ENCODE measurements at places on chromosomes 16 and 17.

GRCh38 chr17:4720787-4721186 lies 10.4 kb downstream of the ARRB2 start:
- no peak for DNase-seq

DNA sequence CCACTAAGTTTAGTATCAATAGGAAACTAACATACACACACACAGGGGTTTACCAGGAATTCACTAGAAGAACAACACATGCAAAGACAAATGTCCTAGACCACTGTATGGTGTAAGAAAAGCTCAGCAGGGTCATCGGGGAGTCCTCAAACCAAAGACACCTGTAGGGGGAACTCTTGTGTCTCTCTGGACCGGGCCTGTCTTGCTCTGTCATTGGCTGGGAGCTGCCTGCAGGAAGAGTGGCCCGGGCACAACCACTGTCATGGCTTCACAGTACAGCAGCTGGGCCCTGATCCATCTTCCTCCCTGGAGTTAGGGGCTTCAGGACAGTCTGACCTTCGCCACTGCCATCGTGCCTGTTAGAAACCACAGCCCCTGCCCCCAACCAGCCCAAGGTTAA lies 263.6 kb upstream of the DYNLRB2 start:
- no peak for DNase-seq

- no peak for DNase-seq
These were observed 10.0 kb upstream of the KATNB1 start for GRCh38 chr16:57725554-57725953.

GRCh38 chr17:32741381-32741780 lies 135.5 kb downstream of the MYO1D start:
- no peak for DNase-seq

DNA sequence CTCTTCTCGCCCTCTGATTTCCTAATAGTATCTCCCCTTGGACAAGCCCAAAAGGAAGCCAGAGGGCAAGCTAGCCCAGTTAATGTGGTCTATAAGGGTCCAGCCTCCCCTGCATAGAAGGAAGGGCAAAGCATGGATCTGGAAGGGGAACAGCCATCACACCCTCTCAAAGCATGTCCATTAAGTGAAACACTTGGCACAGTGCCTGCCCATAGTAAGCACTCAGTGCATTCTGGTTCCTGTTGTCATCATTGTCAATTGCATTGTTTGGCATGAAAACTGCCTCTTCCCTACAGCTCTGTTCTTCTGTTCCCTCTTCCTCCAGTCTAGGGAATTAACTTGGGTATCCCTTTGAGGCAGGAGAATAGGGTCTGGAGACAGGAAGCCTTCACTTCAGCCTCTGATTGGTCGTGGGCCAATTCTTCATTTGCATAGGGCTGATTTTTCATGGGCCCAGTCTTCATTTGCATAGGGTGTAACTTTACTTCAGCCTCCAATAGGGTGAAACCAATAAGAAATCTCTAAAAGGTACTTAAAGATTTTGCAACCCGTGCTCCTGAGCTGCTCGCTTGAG lies 81.4 kb downstream of the C17orf67 start:
- no peak for DNase-seq

GRCh38 chr17:10022416-10022815 lies 117.3 kb upstream of the RCVRN start:
- no peak for DNase-seq

DNA sequence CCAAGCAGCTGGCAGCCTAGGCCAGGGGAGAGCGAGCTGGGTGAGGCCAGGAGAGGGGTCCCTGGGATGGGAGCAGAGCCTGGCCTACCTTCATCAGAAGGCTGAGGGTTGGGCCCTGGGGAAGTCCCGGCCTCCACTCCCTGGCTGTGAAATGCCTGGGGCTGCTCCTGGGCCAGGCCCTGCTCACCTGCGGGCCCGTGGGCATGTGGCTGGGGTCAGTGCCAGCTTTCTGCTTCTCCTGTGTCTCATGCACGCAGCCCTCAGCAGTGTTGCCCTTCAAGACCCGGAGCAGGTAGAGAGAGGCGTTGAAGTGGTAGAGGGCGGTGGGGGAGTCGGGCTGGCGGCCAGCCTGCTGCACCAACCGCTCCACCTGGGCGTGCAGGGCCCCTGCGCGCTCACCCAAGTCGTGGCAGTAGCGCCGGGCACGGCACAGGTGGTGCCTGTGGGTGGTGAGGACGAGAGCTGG lies 12.4 kb downstream of the MYBBP1A start:
- DNase-seq = peak; percentile 18

- DNase-seq = no peak
These were observed 20.1 kb downstream of the MINK1 start for GRCh38 chr17:4853208-4853671.

GRCh38 chr16:23679274-23679985 lies 741 bp downstream of the PLK1 start:
- no peak for DNase-seq

- peak; percentile 44 for DNase-seq
These were observed 30.8 kb downstream of the USP10 start for GRCh38 chr16:84730406-84731106.

DNA sequence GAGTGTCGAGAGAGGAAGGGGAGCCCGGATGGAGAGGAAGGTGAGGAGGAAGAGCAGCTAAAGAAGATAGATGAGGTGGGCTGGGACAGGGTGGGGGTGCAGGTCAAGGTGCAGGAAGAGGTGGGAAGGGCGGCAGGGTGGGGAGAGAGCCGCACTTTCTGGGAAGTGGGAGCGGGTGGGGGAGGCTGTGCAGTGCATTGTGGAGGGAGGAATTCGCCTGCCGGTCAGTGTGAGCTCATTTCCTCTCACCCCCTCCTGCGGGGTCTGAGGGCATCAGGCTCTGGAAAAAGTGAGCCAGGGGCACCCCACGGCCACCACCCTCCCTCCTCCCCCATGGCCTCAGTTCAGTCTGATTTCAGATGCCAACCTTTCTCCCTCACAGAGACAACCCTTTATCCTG lies 2.5 kb upstream of the ARHGAP23 start:
- DNase-seq = no peak

DNA sequence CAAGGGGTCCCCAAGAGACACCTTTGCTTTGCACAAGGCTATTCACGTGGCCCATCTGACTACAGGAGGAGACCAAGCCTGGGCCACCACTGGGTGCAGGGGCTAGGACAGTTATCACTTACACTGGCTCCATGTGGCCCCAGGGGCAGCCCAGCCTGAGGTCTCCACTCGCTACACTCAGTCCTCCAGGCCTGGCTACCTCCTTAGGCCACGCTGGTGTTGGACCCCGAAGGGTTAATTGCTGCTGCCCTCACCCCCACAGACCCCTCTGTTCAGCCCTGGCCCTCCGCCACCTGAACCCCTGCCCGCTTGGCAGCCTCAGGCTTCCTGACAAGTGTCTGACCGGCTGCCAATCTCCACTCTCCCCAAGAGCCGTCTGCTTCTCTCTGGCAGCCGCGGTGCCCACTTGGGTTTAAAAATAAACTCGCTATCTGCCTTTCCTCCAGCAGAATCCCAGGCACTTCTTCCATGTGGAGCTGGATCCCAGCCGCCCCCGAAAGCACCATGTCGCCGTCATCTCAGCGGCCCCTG lies 27.8 kb downstream of the ADAM11 start:
- DNase-seq = no peak

GRCh38 chr17:61410141-61411010 lies 10.7 kb downstream of the TBX2 start:
- DNase-seq = peak; percentile 75

DNA sequence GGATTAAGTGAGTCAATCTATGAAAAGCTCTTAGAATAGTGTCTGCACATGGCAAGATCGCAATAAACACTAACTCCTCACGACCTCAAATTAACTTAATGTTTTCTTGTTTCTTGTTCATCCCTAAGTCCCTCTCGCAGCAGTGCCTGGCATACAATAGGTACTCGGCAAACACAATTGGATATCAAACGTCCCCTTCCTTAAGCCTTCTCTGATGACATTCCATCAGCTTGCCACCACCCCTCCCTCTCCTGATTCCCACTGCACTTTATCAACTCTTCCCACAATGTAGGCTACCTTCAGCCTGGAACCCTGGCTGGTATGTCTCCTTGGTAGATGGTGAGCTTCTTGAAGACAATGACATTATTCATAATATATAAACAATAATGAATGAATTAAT lies 33.3 kb downstream of the CCDC42 start:
- no peak for DNase-seq

GRCh38 chr16:20291208-20292206 lies 35.8 kb downstream of the GP2 start:
- DNase-seq = no peak

GRCh38 chr17:36657390-36657762 lies 56.0 kb downstream of the MRM1 start:
- DNase-seq = no peak

DNA sequence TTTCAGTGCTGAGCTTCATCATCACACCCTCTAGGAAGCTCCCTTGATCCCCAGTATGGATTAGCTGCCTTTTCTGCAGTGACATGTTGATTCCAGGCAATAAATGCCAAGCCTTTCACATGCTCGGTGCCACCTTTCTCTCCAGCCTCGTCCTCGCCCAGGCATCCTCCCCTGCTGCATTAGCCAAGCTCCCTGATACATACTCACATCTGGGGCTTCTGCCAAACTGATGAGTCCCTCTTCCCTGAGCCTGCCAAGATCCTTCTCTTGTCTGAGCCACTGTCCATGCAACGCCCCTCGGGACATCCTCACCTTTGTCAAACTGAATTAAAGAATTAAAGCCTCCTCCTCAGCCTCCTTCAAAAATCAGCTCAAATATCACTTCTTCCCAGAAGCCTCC lies 538.5 kb upstream of the CDH11 start:
- no peak for DNase-seq

DNA sequence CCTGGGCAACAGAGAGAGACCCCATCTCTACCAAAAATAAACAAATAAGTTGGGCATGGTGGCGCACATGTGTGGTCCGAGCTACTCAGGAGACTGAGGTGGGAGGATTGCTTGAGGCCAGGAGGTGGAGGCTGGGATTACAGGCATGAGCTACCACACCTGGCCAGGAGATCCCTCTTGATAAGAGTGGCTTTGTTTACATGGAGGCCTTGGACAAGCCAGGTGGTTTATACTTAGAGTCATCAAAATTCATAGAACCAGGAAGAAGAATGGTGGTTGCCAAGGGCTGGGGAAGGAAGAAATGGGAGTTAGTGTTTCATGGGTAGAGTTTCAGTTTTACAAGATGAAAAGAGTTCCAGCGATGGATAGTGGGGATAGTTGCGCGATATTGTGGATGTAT lies 8.8 kb upstream of the ZFP1 start:
- no peak for DNase-seq

- DNase-seq = peak; percentile 75
These were observed 1.5 kb downstream of the TMEM102 start for GRCh38 chr17:7436556-7437368.

GRCh38 chr17:30376621-30377452 lies 1.9 kb upstream of the CPD start:
- no peak for DNase-seq

GRCh38 chr16:66512272-66513110 lies 37.4 kb downstream of the TK2 start:
- DNase-seq = no peak

Data from uterus (tissue), 4 donors.